ENCODE measurements at places on chromosomes 11 and 22.

DNA sequence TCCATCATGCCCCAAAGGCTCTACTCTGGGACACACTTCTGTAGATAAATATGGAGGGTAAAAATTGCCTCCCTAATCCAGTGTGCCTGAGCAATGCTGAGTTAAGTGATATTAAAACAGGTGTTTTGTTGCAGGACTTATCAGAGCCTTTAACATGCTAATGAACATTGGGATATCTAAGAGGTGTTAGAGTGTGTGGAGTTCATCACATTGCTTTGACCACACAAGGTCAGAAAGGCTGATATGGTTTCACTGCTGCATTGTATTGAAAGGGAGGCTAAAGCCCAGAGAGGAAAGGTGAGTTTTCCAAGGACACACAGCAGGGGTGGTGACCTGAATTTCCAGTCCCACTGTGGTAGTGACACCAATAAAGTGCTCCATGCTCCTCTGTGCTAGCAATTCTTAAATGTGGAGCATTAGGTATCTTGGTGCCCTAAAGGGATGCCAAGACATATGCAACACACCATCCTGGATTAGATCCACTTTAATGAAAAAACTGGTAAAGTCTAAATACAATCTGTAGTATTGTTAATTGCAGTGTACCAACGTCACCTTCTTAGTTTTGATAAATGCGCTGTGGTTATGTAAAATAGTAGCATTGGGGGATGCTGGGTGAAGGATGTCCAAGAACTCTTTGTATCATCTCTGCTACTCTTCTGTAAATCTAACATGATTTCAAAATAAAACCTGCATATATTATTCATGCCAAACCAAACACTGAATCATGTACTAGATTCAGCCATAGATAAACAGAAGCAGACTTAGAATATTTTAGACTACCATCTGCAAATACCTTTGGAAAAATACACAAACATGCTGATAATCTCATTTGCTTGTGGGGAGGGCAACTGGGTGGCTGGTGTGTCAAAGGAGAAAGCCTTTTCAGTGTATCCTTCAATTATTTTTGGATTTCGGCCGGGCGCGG, 45.8 kb downstream of the MIAT start:
- DNase-seq: no peak

- no peak for DNase-seq
Observed at GRCh38 chr11:109704432-109704831, 282.4 kb downstream of the C11orf87 start.

DNA sequence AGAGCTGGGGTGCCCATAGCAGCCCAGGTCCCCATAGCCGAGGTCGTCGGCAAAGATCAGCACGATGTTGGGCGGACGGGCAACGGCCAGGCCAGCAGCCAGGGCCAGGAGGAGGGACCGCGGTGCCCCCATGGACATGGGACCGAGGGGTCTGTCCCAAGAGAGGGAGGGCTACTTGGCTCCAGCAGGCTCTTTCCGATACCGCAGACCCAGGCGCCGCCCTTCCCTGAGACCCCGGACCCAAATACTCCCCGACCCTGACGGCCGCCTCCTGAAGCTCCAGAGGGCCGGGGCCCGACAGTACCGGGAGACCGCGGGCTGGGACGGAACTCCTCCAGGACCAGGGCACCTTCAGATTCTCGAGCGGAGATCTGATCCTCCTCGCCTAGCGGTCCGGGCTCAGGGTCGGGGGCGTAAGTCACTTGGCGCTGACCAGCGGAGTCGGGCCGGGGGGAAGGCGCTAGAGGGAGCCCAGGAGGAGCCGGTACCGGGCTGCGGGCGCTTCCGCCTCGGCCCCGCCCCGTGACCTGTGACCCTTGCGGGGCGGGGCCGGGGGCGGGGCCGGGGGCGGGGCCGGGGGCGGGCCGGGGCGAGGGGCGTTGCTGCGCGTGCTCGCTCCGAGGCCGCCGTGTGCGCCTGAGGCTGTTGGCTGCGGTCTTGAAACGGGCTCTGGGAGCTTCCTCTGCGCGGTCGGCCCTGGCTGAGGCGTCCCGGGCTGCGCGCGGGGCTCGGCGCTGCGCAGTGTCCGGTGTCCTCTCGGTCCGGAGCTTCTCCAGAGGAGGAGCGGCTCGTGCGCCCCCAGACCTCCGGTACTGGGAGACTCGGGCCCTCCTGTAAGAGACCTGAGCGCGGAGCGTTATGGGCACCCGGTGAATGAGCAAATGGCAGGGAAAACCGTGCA, at the start of gene ARSA:
Gene ARSA, minus strand, starts transcription at position 511 of the 901 bp plus-strand sequence. Its CDS starts 373 bp downstream, at position 138.
- peak; percentile 51 for DNase-seq

DNA sequence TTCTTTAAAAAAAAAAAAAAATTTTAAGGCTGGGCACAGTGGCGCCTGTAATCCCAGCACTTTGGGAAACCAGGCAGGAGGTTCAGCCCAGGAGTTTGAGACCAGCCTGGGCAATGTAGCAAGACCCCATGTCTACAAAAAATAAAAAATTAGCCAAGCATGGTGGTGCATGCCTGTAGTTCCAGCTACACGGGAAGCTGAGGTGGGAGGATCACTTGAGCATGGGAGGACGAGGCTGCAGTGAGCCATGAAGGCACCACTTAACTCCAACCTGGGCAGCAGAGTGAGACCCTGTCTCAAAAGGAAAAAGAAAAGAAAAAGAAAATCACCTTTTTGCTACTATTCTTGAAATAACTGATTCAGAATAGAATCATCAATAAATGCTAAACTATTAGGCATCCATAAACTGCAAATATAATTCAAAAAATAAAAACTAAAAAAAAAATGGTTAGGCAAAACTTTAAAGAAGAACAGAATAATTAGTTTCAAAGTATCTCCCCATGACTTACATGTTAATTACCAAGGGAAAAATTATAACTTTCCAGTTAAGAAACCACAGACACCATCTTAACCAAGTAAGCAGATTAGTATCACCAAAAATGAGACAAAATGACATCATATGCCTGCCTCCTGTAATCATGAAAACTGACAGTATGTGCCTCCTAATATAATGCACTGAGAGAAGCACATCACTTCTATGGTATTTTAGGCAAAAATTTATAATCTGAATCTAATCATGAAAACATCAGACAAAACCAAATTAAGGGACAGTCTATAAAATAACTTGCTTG, 63.6 kb downstream of the DENND5A start:
- no peak for DNase-seq

DNA sequence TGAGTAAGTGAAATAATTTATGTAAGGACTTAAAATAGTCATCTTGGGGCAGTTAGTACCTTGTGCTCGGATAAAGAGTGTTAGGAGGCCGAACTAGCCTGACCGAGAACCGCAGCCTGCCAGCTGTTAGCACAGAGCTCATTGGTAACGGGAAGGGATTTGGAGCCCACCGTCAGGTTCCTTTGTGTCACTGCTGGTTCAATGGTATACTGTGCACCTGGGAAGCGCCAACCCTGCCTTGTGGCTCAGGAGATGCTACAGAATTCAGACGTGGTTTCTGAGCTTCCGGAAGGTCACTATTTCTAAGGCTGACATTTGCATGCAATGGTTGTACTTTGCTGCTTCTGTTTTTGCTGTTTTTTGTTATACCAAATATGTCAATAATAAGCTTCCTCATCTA, 403.5 kb downstream of the CADM1 start:
- no peak for DNase-seq

GRCh38 chr22:41976961-41977566, 7.8 kb downstream of the SEPTIN3 start:
- no peak for DNase-seq

DNA sequence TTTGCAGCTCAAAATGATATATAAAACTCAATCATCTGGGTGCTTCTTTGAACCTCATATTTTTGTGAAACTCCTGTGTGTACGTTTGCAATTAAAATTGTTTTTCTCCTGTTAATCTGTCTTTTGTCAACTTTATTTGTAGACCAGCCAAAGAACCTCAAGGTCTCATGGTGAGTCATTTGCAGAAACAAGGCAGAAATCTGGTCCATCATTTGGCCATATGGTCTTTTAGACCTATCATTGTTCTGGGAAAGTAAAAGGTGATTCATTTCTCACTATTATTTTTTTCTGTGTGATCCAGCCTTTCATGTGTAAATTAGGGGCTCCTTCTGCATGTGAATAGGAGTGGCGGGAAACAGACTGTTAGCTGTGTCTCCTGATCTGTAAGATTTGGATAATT, 399.1 kb upstream of the DDI1 start:
- no peak for DNase-seq

DNA sequence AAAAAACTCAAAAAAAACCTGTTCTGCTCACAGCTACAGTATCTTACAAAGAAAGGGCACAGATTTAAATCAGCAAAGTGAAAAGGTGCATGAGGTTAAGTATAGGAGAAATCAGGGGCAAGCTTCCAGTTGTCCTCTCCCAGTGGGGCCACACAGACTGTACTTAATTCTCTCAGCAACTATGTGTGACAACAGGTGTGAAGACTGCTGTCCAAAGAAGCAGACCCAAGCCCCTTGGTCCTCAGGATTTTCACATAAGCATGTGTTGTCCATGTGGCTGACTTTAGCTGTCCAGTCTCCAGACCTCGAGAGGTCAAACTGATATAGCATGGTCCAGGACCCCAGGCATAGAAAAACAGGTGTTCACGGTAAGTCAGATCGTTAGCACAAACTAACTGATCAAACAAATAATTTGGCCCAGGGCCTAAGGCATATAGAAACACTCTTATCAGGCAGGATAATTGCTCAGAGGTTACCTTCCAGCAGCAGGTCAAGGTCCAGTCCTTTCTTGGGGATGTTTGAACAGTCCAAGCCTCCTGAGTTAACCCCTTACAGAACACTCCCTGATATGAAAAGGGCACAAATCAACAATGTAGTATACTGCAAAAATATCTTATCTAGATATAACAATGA, 21.1 kb upstream of the CSTF3 start:
- DNase-seq: no peak

- DNase-seq: no peak
Observed at GRCh38 chr11:112049777-112050176, 24.0 kb downstream of the PIH1D2 start.

GRCh38 chr11:116860303-116860702, 22.9 kb upstream of the APOA1 start:
- DNase-seq: no peak

DNA sequence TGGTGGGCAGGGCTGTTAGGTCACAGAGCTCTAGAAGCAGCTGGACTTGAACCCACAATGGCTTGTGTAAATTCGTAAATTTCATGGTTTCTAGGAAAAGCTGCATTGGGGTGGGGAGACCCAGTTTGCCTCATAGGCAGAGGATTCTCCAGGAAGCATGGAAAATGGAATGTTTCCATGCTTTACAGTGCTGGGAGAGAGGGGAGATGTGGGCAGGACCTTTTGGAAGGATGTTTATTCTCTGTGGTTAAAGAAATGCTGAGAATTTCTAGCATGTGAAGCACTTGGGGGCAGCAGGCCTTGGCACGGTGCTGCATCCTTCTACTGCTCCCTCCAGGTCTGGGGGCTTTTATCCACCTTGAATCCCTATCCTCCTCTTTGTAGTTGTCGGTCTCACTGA, 46.3 kb downstream of the TRAF6 start:
- no peak for DNase-seq

DNA sequence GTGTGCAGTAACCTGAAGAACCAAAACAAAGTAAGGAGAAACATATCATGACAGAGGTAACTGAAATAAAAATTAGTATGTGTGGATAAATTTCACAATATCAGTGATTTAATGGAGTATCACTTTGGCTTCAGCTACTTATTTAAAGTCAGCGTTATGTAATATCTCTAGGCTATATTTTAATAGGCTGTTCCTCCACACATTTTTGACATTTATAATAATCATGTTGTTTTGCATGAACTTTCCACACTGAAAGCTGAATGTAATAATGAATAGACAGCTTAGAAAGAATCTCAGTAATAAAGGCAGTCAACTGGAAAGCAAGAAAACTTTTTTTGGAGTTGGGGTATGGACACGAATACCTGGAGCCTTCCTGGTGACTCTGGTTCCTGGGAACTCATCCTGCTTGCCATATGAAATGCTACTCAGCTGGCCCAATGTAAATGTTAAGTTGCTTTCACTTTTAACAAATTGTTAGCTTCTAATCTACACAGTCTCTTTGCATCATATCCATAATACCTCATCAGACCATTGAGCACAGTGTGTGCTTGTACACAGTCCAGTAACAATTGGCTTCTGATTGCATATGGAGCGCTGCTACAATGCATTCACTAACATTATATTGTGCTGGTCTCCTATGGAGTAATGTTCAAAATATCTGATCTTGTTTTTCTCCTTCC, 257.7 kb downstream of the SOX6 start:
- no peak for DNase-seq

- DNase-seq: no peak
Observed at GRCh38 chr11:83680321-83680720, 394.2 kb upstream of the CCDC90B start.

- no peak for DNase-seq
Observed at GRCh38 chr11:73215191-73216134, 2.6 kb upstream of the P2RY2 start.

GRCh38 chr11:113334183-113334582, 19.8 kb downstream of the TTC12 start:
- DNase-seq: no peak

DNA sequence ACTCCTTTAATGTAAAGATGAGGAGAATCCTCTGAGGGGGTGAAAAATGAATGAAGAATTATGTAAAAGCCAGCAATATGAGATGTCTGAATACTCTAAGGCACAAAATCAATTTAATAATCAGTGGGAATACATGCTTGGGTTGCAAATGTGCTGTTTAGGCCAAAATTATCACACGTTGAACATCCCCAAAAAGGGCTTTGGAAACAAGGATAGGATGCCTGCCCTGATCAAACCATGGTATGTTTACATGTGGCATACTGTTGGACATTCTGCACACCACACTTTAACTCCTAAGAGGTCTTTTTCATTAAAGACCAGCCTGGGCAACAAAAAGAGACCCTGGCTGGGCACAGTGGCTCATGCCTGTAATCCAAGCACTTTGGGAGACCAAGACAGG, 26.3 kb downstream of the F2 start:
- no peak for DNase-seq

- DNase-seq: no peak
Observed at GRCh38 chr22:48955351-48956311, 872.0 kb downstream of the BRD1 start.

- DNase-seq: no peak
Observed at GRCh38 chr11:116210663-116211062, 562.1 kb downstream of the BUD13 start.

DNA sequence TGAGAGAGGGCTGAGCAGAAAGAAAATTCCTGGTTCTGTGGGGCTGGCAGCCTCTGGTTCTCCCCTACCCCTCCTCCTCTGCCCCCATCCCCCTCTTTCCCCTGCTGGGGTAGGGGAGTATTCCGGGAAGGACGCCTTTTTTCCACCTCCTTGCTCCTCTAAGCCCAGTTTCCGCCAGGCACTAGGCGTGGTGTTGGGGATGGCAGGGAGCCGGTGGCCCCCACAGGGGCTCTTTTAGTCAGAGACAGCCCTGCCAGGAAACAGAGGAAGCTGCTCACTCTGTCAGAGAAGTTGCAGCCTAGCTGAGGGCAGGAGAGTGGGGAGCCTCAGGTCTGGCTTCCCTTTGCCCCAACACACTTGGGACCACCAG, 15.6 kb upstream of the ARHGEF17 start:
- DNase-seq: no peak

- no peak for DNase-seq
Observed at GRCh38 chr11:62435846-62436660, 17.2 kb downstream of the SCGB1A1 start.

All from stimulated activated CD8-positive, alpha-beta memory T cell treated with anti-CD3 and anti-CD28 coated beads, Interleukin-7, amount 100 ng/mL, for 1 hour (primary cell).